ENCODE measurements at places on chromosomes 4 and X. TPM values are rescaled to one million over a fixed set of nuclear protein-coding genes. Genes with fewer than 3 reads are reported as not detected.
A peak's percentile ranks its signal among the peaks of the same experiment; 100 is the strongest.

PSAPL1 gene
- not detected for total RNA-seq

BRS3 gene
- total RNA-seq = not detected

HAND2 gene
- not detected for total RNA-seq

DNA sequence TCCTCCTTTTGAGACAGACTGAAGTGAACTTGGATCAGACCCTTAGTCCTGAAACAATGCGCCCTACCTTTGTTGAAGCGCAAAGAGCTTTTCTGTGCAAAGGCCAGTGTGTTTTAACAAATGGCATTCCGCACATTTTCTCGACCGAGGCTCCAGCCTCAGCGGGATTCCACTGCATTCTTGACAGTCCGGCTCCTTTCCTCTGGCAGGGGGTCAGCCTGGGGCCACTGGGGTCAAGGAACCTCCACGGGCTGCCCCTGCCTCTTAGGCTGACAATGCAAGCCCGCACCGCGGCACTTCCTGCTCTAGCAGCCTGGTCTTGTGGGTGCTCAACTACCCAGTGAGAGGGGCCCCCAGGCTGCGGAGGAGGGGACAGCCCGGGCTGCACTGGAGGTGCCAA lies 47.2 kb upstream of the TFDP3 start:
- no peak for DNase-seq

DNA sequence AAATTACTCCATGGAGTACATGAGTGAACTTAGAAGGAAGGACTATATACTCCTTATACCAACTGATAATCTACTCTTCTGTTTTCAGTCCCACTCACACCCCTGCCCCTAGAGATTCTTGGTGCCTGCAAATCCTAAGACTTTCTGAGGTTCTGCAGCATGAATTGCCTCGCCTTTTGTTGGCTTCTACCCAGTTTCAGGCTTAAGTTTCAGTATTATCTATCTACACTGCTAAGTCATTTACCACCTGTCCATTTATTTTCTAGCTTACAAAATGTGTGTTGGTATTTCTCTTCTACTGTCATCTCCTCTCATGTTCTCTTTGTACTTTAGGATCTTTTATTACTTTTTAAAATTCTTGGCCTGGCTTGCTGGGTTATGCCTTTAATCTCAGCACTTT lies 94.4 kb upstream of the AMOT start:
- DNase-seq = no peak

GYG2 gene
- total RNA-seq = 0.40 TPM

GRCh38 chr4:77881460-77882295 lies 19.0 kb downstream of the MRPL1 start:
- DNase-seq = peak; percentile 14

SSX4 gene
- total RNA-seq = not detected

DNA sequence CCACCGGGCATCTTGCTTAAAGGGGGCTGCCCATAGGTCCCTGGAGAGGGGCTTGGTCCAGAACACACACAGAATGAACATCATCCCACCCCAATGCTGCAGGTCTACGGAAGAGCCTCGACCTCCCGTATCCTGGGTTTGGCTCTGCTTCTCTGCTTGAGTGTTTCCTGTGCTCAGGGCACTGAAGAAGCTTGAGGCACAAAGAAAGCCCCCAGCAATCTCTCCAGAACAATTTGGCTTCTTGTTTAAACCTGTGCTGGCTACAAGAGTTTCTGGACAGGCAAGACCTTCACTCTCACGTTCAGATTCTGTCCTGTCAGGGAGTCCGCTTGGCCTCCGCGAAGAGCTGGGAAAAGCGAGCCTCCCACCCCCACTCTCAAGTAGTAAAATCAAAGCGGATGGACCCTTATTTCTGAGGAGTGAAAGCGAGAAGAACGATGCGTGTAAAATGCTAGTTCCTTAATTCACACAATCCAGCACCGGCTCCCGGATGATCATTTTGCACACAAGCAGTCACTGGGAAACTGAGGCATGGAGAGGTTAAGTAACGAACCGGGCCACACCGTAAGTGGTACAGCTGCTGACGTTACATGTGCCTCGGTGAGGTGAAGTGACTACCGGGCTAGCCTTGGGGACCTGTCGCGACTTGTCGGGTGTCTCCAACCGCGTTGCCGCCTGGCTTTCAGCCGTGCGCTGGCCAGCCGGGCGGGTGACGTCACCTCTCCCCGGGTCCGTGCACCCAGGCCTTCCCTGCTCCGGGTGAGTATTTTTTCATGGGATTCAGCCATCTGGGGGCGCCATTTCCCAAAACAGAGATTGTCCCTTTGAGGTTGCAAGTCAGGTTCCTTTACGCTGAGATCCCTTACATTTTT lies 3.1 kb upstream of the SFRP2 start:
- DNase-seq = no peak

GRCh38 chr4:148097801-148098200 lies 344.4 kb downstream of the NR3C2 start:
- DNase-seq = no peak

OPN1MW3 gene
- 0.20 TPM for total RNA-seq

All from lung microvascular endothelial cell (primary cell).